ENCODE measurements at places on chromosomes 16 and 17.

DNA sequence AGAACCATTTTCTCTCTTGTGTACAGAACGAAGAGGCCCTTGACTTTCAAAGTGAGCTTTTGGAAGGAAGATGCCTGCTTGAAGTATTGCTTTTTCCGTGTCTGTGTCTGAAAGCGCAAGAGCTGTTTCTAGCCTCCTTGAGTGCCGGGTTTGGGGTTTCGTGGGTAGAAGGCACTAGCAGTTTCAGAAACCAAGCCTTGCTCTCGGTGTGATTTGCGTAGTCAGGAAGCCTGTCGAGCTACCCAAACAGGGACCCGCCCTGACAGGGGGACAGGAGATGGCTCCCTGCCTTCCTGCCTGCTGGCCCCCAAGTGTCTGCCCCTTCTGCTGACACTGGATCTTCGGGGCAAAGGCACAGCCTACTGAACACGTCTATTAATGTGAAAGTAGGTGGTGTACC lies 322.0 kb downstream of the MAF start:
- DNase-seq = peak; percentile 44

- no peak for DNase-seq
Observed at GRCh38 chr17:9270921-9271320, 249.6 kb downstream of the NTN1 start.

DNA sequence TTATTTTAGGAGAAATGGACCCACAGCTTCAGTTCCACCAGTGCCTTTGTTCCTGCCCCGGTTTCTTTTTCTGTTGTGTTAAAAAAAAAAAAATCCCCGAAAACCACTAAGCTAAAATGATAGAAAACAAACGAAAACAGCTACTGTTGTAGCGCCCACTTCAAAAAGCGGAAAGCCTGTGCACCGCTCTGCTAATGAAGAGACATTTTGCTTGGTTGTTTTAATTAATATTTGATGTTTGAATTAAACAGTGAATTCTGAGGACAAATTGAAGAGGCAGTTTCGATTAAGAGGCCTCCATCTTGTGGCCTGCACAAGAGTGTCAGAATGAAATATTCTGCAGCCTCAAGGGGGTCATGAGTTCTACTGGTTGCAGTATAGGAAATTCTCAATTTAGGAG lies 186.7 kb downstream of the RPTOR start:
- no peak for DNase-seq

- DNase-seq = no peak
Observed at GRCh38 chr17:13544765-13545164, 57.0 kb downstream of the HS3ST3A1 start.

DNA sequence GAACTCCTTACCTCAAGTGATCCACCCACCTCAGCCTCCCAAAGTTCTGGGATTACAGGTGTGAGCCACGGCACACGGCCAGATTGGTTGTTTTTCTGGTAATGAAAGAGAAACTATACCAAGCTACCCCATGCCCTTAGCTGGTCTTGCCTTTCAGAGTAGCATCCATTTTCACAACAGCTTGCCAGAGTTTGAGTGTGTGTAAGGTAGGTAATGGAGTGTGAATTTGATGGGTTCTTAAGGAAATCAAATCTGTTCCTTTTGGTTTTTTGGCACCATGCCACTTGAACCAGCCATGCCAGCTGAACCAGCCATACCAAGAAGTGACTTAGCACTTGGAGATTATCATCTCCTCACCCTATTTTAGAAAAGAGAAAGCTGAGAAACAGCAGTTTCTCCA lies 5.1 kb downstream of the CALCOCO2 start:
- DNase-seq = no peak

DNA sequence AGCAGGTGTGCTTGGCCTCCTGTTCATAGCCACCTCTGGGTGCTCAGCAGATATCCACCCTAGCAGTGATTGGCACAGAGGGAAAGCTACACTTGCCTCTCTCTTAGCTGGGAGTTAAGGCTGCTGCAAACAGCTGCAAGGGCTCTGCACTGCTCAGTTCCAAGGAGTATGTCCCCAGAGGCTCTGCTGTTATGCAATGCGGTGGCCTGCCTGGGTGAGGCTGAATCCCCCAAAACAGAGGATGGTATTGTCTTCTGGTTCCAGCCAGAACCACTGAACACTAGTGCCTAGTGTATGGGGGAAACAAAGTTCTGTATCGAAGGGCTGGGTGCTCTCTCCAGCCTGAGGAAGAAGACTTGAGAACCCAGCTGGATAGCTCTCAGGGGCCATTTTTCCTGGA lies 16.8 kb downstream of the TMEM94 start:
- DNase-seq = no peak

Measured in stimulated activated CD4-positive, alpha-beta T cell treated with anti-CD3 and anti-CD28 coated beads, Interleukin-4, amount 100 ng/mL, for 4 hours (primary cell).